Right hindlimb (tissue), 1 donor: ENCODE measurements at places on chromosomes 5 and 9.

GRCh38 chr9:100919506-100919905 lies 109.0 kb upstream of the PLPPR1 start:
- no peak for DNase-seq

DNA sequence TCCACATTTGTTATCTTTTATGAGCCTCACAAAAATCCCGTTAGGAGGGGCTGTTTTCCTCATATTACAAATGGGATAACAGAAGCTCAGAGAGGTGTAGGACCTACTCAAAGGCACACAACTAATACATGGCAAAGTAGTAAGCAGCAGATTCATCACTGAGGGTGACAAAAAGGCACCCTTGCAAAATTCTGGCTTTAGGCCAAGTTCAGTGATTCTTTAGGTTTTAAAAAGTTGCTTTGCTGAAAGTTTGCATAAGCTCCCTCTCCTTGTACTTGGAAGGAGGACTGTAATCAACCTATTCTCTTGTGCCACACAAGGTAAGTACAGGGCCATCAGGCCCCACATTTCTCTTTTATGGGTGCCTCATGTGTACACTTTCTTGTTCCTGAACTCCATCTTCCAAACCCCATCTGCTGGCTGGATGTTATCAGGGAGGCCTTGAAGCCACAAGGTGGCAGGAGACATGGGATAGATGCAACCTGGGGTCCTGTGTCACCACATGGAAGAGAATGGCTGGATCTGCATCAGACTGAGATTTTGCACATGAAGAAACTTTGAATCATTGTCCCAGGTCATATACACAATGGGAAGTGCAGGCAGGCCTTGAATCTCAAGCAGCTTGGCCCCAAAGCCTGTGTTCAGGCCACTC lies 311.6 kb downstream of the MSX2 start:
- no peak for DNase-seq

DNA sequence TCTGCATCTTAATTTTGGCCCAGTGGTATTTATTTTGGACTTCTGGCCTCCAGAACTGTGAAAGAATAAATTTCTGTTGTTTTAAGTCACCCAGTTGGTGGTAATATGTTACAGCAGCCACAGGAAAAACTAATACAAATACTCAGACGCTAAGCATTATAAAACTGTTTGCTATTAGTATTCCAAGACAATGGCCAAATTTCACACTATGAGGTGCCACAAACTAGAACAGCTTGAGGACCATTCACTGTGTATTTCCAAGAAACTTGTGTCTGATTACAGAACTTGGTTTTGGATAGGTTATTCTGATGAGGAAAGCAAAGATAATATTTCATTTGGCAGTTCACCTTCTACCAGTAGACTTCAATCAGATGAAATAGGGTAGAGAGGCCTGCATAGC lies 16.3 kb upstream of the ISOC1 start:
- no peak for DNase-seq

DNA sequence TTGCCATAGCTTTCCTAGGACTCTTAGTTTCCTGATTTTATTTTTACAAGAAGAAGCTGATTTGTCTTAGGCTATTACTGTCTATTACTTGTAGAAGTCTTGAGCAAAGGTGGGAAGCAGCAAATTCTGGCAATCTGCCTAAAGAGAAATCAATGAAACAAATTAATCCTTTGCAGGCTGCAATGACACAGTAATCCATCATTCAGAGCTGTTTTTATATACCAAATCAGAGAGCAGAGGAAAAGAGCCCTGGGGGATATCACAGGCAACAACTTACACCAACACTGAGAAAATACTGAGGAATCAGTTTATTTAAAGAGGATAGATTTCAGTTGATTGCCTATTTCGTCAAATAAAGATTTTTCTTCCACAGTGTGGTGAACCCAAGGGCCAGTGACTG lies 13.6 kb downstream of the NR2F1-AS1 start:
- DNase-seq, result no peak
